AML-193 (cell line): ENCODE measurements at places on chromosomes 1 and 21.

- DNase-seq: no peak
These were observed 27.9 kb downstream of the LIN9 start for GRCh38 chr1:226281058-226281457.

DNA sequence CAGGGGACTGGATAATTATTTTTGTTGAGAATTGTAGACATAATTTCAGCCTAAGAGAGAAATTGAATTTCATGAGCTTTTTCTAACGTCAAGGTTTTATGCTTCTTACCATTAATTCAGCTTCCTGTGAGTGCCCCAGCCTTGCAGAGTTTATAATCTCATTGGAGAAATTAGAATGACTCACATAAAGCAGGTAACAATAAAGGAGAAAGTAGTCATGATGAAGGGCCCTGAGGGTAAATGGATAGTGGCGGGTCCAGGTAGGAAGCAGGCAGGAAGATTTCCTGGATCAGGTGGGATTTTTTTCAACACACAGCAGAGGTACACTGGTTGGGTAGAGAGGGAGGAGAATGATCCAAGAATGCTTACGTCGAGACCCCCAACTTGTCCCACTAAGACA, 311.4 kb downstream of the BARHL2 start:
- no peak for DNase-seq

DNA sequence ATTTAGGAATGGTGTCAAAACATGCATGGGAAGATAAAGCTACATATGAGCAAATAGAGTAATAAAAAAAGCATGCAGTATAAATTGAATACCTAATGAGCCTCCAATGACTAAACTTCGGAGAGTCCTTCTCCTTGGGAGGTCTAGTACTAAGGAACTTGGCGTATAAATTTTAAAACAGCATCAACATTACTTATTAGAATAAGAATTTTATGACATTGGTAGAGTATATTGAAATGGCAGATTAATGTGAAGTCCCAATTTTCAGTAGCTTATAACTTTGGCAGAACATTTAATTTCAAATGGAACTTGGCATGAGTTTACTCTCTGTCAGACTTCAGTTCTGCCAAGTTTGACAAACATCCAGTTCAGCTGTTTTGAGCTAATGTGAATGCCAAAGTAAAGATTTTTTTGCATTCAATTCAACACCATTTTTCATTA, 104.7 kb upstream of the RGS18 start:
- no peak for DNase-seq

DNA sequence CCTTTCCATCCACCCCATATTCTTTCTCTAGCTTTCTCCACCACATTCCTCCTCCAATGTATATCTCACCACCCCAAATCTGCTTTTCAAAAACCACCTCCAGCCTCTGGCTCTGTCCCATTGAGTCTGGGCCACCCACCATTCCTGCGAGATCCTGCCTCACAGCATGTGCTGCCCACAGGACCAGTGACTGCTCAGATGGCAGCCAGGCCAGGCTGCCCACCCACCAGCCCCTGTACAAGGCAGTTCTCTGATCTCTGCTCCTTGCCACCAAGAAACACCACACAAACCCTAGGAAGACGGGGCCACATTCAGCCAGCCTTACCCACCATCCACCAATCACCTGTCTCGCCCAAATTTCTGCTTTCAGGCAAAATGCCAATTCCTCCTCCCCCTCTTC, 53.7 kb downstream of the PLEKHA6 start:
- DNase-seq: no peak

- no peak for DNase-seq
These were observed 98.9 kb upstream of the KCNK1 start for GRCh38 chr1:233514946-233515391.

DNA sequence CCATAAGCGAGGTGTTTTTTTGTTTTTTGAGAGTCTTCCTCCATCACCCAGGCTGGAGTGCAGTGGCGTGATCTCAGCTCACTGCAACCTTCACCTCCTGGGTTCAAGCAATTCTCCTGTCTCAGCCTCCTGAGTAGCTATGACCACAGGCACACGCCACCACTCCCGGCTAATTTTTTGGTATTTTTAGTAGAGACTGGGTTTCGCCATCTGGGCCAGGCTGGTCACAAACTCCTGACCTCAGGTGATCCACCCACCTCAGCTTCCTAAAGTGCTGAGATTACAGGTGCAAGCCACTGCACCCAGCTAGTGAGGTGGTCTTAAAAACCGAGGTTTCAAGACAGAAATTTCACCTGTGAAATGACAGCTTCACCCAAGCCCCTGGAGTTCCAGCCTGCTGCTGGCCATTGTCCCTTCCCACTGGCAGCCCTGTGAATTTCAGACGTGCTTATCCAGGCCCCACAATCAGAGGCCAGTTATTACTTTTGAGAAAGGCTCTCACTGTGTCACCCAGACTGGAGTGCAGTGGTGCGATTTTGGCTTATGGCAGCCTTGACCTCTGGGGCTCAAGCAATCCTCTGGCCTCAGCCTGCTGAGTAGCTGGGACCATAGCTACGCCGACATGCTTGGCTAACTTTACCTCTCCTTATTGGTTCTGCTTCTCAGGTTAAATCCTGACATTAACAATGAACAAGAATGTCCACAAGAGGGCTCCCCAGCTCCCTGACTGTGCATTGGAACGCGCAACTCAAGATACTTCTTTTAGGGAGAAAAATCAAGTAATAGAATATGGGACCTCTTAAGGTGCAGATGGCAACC, 19.4 kb downstream of the ENO1 start:
- peak; percentile 65 for DNase-seq
